ENCODE measurements at places on chromosomes 3 and 15. TPM values are rescaled to one million over a fixed set of nuclear protein-coding genes. Genes with fewer than 3 reads are reported as not detected.

SHF gene
- total RNA-seq: 3.0 TPM

DNA sequence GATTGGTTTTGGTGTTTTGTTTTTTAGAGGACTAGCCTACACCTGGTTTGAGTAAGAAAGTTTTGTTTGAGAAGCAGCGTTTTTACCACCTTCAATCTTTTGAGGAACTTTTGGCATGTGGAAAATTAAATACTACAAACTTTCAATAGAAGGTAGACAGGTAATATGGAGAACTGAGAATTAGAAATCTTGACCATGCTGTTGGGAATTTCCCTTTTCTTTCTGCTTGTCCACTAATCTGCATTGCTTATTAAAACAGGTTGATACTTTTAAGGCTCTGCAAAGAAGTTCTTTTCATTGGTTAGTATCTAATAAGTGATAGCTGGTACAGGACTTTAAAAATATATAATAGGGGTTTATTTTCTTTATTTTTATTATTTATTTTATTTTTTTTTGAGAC, 31.9 kb downstream of the UBE2E1 start:
- no peak for DNase-seq

DNA sequence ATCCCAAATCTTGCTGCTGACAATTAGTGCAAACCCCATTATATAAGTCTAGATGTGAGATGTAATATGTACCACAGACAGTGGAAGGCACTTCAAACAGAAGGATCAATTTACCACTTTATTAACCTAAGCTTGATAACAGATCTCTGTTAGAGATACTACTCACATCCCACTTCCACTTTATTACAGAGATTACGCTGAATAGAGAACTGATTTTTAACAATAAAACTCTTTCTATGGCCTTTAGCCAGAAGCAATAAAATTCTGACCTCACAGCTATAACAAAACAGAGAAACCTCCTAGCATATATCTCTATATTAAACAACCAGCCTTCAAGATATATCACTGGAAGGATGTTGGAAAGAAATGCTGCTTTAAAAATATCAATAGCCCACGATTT, 517.7 kb downstream of the MAGI1 start:
- no peak for DNase-seq

MEIS2 gene
- 9.3 TPM for total RNA-seq

COL6A5 gene
- total RNA-seq: not detected

- DNase-seq: no peak
Observed at GRCh38 chr3:58897646-58898045, 152.2 kb downstream of the CFAP20DC start.

GRCh38 chr15:43516801-43517353, 531 bp upstream of the MAP1A start:
- DNase-seq: no peak

- no peak for DNase-seq
Observed at GRCh38 chr3:71565976-71566375, 17.6 kb downstream of the FOXP1 start.

NOX5 gene
- 0.26 TPM for total RNA-seq

DNA sequence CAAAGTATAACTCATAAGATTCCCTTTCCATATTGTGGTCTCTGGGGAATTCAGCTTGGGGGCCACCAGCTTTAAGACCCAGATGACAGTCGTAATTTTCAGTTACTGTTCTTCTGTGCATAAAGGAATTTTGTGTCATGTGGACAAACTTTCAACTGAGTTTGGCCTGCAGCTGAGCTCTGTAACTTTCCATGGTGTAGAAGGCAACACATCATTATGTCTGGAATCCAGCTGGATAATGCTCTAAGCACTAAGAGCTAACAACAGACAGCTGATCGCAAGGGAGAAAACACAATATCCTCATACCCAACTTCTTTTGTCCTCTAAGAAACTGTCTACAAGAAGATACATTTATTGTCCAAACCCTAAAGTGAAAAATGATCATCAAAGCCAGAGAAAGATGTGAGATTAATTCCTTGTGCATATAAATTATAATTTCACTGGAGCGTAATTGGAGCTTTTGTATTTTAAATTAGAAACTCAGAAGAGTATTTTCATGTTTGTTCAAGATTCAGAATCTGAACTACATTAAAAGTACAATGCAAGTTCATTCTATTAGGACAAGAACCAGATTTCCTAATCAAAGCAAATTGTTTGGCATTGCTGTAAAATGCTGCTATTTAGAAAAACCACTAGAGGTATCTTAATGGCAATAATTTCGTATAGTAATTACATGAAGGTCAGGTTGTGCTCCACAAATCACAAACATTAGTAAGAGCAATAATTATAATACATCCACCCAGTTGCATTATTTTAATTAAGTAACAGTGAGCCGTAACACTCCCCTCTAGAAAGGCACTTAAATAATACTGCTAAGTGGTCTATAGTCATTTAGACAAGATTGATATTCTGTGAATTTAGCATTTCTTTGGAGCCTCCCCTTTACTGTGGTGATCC, 218.8 kb downstream of the ATP8B4 start:
- DNase-seq: no peak

DNA sequence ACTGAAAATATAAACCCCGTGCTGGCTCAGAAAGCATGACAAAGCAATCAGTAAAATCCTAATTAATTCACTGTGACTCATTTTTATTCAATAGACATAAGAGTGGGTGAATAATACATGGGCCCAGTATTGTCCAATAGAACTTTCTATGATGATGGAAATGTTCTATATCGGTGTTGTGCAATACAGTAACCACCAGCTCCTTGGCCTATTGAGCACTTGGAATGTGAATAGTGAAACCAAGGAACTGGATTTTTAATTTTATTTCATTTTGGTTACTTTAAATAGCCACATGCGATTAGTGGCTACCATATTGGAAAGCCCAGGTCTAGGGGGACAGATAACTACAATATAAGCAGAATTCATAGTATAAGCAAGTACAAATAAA, 69.8 kb upstream of the PPP2R3A start:
- no peak for DNase-seq

GOLGA6L22 gene
- not detected for total RNA-seq

DNA sequence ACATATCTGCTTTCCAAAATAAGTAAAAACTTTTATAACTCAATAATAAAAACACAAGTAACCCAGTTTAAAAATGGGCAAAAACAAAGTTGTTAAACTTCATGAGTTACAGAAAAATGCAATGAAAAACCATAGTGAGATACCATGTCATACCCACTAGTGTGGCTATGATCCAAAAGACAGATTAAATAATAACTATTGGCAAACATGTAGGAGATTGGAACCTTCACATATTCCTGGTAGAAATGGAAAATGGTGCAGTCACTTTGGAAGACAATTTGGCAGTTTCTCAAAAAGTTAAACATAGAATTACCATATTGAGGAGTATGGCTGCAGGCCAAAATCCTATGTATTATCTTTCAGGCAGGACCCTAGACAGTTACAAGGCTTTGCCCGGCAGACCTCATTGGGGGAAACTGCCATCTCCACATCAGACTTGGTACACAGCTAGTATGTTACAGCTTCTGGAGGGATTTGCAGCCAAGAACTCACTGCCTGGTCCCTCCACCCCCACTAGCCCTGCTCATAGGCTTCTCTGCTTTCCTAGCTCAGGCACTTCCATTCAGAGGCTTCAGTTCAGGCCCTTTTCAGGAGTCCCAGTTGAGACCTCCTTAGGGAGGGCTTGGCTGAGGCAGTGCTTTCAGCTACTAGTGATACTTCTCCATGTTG, 147.8 kb downstream of the NEK10 start:
- no peak for DNase-seq

TMEM207 gene
- total RNA-seq: not detected

DNA sequence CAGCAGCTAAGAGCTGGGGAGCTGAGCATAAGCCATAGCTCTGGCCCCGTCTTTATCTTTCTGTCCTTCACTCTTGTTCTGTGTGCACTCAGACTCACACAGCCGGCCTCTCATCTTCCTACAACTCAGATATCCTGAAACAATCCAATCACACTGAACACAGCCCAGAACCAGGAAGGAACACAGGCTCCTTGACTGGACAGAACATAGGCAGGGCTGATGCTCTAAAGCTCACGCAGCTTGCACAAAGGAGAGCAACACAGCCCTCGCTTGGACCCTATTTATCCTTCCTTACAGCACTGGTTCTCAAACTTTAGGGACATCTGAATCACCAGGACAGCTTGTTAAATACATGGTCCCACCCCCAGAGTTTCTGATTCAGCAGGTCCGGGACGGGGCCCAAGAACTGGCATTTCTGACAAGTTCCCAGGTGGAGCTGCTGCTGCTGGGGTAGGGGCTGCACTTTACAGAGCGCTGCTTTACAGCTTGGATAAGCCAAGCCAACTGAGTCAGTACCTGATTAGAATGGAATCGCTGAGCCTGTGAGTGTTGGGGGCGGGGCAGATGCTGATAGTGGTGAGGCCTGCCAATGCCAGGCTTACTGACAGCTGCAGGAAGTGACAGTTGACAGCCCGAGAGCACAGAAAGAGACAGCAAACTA, 65.1 kb downstream of the MRPL46 start:
- no peak for DNase-seq
